ENCODE measurements at places on chromosomes 16 and 17.

DNA sequence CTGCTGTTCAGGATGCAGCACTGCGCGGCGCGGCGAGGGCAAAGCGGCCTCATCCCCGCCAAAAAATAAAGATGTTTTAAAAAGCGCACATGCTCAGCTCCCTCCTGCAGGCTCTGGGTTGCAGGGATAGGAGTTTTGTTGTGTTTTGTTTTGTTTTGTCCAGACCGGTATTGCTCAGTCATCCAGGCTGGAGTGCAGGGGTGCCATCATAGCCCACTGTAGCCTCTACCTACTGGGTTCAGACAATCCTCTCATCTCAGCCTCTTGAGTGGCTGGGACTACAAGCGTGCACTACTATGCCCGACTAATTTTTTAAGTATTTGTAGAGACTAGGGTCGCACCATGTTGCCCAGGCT, 636 bp downstream of the WWOX start:
- H3K27me3 ChIP-seq: peaks cover 3% of the 10 kb centered on the region
- H3K27ac ChIP-seq: peak overlapping the region; percentile 88
- H3K36me3 ChIP-seq: no peaks in the 10 kb centered on the region
- no peak for DNase-seq
- H3K4me3 ChIP-seq: peak overlapping the region; percentile 84

DNA sequence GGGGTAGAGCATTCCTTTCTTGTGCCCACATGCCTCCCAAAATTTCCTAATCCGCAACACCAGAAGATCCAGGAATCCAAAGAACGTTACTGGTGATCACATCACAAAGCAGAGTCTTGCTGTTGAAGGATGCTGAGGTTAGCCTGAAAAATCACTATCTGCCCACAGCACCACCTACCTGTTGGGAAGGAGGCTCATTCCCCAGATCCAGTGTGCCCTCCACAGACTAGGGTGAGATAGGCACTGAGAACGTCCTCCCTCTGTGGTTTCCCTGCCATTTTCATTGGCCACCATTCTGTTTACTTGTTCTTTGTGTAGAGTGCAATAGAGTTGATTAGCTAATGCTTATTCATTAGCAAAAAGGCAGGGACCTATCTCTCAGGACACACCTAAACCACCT, 30.3 kb downstream of the RCVRN start:
- H3K27me3 ChIP-seq: no peaks in the 10 kb centered on the region
- no peaks in the 10 kb centered on the region for H3K36me3 ChIP-seq
- no peaks in the 10 kb centered on the region for H3K4me1 ChIP-seq
- no peak overlapping the region for H3K4me3 ChIP-seq
- H3K27ac ChIP-seq: no peak overlapping the region
- no peak for DNase-seq

GRCh38 chr16:85064186-85064585, 36.6 kb downstream of the KIAA0513 start:
- H3K36me3 ChIP-seq: peaks cover 1% of the 10 kb centered on the region
- H3K27me3 ChIP-seq: no peaks in the 10 kb centered on the region
- peaks cover 5% of the 10 kb centered on the region for H3K4me1 ChIP-seq
- H3K4me3 ChIP-seq: no peak overlapping the region
- DNase-seq: no peak
- no peak overlapping the region for H3K27ac ChIP-seq

DNA sequence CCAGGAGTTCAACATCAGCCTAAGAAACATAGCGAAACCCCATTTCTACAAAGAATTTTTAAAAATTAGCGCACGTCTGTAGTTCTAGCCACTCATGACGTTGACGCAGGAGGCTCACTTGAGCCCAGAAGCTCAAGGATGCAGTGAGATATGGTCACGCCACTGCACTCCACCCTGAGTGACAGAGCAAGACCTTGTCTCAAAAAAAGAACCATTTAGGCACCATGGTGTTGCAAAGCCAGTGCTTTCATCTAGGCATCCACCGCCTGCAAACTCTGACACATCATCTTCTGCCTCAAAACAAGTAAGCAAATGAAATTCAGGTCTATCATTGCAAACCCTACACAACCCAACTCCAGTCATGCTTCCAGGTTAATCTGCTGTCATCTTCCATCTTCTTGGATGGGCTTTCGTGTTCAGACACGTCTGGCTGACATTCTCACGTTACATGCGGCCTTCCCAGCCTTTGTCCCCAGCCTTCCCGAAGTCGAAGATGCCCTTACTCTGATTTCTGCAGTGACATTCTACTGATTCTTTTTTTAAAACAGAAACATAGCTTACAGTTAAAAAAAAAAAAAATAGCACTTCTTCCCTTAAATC, 8.9 kb downstream of the ANKRD11 start:
- H3K4me3 ChIP-seq: no peak overlapping the region
- peaks cover 92% of the 10 kb centered on the region for H3K4me1 ChIP-seq
- peak overlapping the region; percentile 65 for H3K27ac ChIP-seq
- DNase-seq: no peak
- no peaks in the 10 kb centered on the region for H3K27me3 ChIP-seq
- H3K36me3 ChIP-seq: peaks cover 34% of the 10 kb centered on the region

GRCh38 chr17:74805591-74805991, 29.4 kb upstream of the NAT9 start:
- H3K4me3 ChIP-seq: no peak overlapping the region
- no peak overlapping the region for H3K27ac ChIP-seq
- no peak for DNase-seq
- H3K27me3 ChIP-seq: no peaks in the 10 kb centered on the region
- H3K36me3 ChIP-seq: peaks cover 3% of the 10 kb centered on the region

- no peaks in the 10 kb centered on the region for H3K27me3 ChIP-seq
- H3K4me1 ChIP-seq: no peaks in the 10 kb centered on the region
- H3K4me3 ChIP-seq: no peak overlapping the region
- DNase-seq: peak; percentile 12
- H3K27ac ChIP-seq: no peak overlapping the region
Measured at GRCh38 chr16:8026450-8026849, 563.9 kb downstream of the TMEM114 start.

DNA sequence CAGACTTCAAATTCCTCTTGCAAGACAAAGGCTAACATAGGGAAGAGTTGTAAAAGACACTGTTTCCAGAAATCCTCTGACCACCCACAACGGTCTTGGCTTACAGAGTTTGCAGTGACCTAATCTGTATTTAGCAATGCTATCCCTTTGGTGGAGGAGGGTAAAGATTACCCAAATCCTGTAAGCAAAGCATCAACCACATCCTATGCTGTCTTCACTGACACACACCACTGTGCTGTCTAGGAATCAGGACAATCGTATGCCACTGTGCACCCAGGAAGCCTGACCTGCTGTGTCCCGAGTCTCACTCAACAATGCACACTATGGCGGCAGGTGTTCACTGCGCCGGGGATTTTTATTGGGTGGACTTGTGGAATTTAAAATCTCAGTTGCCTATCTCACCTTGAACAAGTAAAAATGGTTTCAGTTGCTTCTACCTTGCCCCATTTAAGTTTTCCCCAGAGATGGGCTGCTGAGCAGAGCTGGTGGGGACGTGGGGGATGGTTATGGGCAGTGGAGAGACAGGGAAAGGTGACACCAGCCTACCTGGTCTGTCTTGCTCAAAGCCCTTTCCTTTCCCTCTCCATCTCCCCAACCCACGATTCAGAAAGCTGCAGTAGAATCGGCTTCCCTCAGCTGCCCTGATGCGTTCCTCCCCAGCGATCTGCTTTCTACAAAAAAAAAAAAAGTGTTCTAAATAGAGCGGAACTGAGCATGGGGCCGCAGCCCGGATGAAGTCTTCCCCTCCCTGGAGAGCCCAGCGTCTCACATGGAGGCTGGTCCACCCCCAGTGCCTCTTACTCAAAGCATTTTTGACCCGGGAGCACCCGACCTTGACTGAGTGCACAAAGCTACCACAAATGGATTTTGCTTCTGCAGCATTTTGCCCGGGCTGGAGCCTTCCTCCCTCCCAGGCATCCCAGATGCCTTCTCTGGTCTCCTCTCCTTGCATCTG, 271.5 kb downstream of the SOX9 start:
- no peak for DNase-seq
- H3K36me3 ChIP-seq: no peaks in the 10 kb centered on the region
- H3K4me3 ChIP-seq: no peak overlapping the region

- no peak overlapping the region for H3K27ac ChIP-seq
- DNase-seq: no peak
- no peaks in the 10 kb centered on the region for H3K36me3 ChIP-seq
Measured at GRCh38 chr17:28493460-28493859, 12.7 kb upstream of the FOXN1 start.

- H3K27ac ChIP-seq: no peak overlapping the region
- no peaks in the 10 kb centered on the region for H3K36me3 ChIP-seq
Measured at GRCh38 chr17:64348666-64349065, 42.0 kb downstream of the PECAM1 start.

- H3K4me1 ChIP-seq: peaks cover 4% of the 10 kb centered on the region
- H3K36me3 ChIP-seq: peaks cover 15% of the 10 kb centered on the region
- peak overlapping the region; percentile 61 for H3K27ac ChIP-seq
- no peaks in the 10 kb centered on the region for H3K27me3 ChIP-seq
- H3K4me3 ChIP-seq: no peak overlapping the region
- DNase-seq: no peak
Measured at GRCh38 chr16:87426423-87427215, 34.5 kb downstream of the MAP1LC3B start.

- no peak for DNase-seq
- no peak overlapping the region for H3K4me3 ChIP-seq
- peaks cover 14% of the 10 kb centered on the region for H3K4me1 ChIP-seq
- H3K27ac ChIP-seq: no peak overlapping the region
- no peaks in the 10 kb centered on the region for H3K36me3 ChIP-seq
- H3K27me3 ChIP-seq: no peaks in the 10 kb centered on the region
Measured at GRCh38 chr17:80106176-80106575, 4.8 kb downstream of the GAA start.

GRCh38 chr16:88651989-88652761, 1.3 kb upstream of the CYBA start:
- peaks cover 13% of the 10 kb centered on the region for H3K36me3 ChIP-seq
- H3K27ac ChIP-seq: peak overlapping the region; percentile 95
- no peaks in the 10 kb centered on the region for H3K27me3 ChIP-seq
- H3K4me3 ChIP-seq: peak overlapping the region; percentile 27
- no peak for DNase-seq
- peaks cover 18% of the 10 kb centered on the region for H3K4me1 ChIP-seq

- no peaks in the 10 kb centered on the region for H3K36me3 ChIP-seq
- H3K27me3 ChIP-seq: no peaks in the 10 kb centered on the region
- peak; percentile 67 for DNase-seq
- peaks cover 50% of the 10 kb centered on the region for H3K4me1 ChIP-seq
- H3K27ac ChIP-seq: peak overlapping the region; percentile 50
- H3K4me3 ChIP-seq: peak overlapping the region; percentile 58
Measured at GRCh38 chr16:14309001-14309886, 238.1 kb downstream of the MRTFB start.

- DNase-seq: no peak
- H3K4me3 ChIP-seq: no peak overlapping the region
- no peaks in the 10 kb centered on the region for H3K36me3 ChIP-seq
Measured at GRCh38 chr17:6989779-6990178, 6.1 kb upstream of the ALOX12 start.

GRCh38 chr16:67397812-67398545, 4.7 kb upstream of the TPPP3 start:
- no peaks in the 10 kb centered on the region for H3K36me3 ChIP-seq
- H3K4me3 ChIP-seq: no peak overlapping the region
- H3K27ac ChIP-seq: no peak overlapping the region
- peaks cover 20% of the 10 kb centered on the region for H3K27me3 ChIP-seq
- H3K4me1 ChIP-seq: peaks cover 7% of the 10 kb centered on the region
- no peak for DNase-seq

- H3K4me3 ChIP-seq: no peak overlapping the region
- no peak overlapping the region for H3K27ac ChIP-seq
- H3K27me3 ChIP-seq: no peaks in the 10 kb centered on the region
- peaks cover 27% of the 10 kb centered on the region for H3K4me1 ChIP-seq
- DNase-seq: peak; percentile 57
Measured at GRCh38 chr16:67542464-67542863, 13.8 kb downstream of the RIPOR1 start.

DNA sequence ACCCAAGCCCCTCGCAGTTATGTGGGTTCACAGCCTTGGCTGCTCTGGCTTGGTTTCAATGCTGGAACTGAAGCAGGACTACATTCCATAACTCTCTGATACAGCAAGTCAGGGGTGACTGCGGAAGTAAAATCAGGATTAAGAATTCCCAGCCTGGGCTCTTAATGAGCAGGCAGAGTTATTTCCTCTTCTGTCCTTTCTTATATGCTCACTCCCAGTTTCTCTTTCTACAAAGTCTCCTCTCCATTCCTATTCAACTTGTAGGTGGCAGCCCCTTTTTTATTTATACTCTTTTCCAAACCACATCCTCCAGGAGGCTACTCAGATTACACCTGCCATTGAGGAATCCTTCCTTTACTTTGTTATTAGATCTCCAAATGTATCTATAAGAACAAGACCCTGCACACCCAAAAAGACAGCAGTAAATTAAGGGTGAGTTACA, 40.3 kb downstream of the HOXB1 start:
- H3K4me1 ChIP-seq: peaks cover 19% of the 10 kb centered on the region
- H3K27ac ChIP-seq: no peak overlapping the region
- H3K4me3 ChIP-seq: no peak overlapping the region
